ENCODE measurements at places on chromosomes 1 and 21.

GRCh38 chr1:46393510-46393909, 607 bp upstream of the FAAH start:
- DNase-seq: no peak

GRCh38 chr1:15966081-15966955, 9.6 kb downstream of the ZBTB17 start:
- DNase-seq: no peak

DNA sequence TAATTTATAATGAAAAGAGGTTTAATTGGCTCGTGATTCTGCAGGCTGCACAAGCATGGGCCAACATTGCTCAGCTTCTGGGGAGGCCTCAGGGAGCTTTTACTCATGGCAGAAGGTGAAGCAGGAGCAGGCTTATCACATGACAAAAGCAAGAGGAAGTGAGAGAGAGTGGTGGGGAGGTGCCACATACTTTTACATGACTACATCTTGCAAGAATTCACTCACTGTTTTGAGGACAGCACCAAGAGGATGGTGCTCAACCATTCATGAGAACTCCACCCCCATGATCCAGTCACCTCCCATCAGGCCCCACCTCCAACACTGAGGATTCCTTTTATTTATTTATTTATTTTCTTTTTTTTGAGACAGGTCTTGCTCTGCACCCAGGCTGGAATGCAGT, 5.5 kb upstream of the PLEKHM2 start:
- no peak for DNase-seq

GRCh38 chr1:19010995-19011844, 54.7 kb upstream of the IFFO2 start:
- no peak for DNase-seq

DNA sequence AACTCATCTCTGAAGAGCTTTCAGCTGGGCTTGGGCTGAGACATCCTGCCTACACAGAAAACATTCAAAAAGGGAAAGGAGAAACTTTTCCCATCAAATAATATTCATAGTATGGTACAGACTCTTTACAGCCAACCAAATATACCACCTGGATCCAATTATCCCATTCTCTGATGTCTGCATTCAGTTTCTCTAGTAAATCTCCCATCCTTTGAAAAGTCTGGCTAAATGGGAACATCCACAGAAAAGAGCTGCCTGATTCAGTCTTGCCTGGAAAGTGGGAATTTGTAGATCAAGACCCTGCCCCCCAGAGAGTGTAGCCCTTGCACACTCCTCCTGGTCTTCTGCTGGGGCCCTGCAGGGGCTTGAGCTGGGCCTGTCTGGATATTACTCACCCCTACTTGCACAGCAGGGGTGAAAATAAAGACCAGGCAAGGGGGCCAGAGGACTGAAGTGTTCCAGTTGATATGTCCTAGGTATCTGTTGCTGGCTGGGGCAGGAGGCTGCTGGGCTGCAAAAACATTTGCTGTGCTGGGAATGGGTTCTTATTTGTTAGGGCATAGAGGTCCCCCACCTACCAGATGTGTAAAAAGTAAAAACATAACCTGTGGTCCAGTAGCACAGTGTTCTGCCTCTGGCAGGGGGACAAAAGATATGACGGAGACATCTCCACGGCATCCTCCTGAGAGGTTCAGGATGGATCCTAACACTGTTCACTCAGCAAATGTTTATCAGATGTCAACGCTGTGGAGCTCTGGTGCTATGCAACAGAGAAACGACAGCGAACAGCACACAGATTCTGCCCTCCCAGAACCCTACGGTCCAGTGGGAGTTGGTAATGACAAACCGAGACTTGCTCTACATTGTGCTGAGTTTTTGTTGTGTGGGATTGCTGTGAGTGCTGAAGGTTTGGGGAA, 140.3 kb downstream of the PLXNA2 start:
- no peak for DNase-seq

GRCh38 chr1:7550981-7551380, 220.1 kb upstream of the VAMP3 start:
- DNase-seq: no peak

DNA sequence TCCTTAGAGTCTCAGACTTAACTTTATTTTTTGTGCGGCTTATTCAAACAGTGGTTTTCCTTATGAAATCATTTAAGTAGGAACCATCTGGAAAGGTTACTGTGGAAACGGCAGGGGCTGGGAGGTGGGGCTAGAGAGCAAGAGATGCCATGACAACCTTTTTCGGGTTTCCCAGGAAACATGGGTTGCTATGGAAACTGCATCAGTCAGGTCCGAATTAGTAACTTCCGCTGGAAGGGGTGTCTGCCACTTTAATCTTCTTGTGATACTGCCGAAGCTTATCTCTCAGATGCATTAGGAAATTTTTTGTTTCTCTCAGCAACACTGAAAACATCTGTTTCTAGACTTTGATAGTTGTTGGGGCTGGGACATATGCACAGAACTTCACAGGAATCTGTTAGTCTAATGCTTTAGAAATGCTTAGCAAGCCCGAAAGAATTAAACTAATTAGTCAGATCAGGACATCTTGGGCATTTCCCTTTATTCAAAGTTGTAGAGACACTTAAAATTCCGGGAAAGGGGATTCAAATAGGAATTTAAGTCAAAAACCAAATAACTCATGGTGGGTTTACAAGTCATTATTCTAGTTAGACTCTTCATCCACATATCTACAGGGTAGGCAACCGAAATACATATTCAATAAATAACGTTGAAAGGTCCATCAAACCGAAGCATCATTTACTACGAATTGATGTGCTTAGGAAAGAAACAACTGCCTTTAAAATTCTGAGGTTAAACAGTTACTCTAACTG, 2.6 kb downstream of the KCNA3 start:
- DNase-seq: peak; percentile 57

- DNase-seq: no peak
Observed at GRCh38 chr1:81848880-81849682, 48.3 kb downstream of the ADGRL2 start.

DNA sequence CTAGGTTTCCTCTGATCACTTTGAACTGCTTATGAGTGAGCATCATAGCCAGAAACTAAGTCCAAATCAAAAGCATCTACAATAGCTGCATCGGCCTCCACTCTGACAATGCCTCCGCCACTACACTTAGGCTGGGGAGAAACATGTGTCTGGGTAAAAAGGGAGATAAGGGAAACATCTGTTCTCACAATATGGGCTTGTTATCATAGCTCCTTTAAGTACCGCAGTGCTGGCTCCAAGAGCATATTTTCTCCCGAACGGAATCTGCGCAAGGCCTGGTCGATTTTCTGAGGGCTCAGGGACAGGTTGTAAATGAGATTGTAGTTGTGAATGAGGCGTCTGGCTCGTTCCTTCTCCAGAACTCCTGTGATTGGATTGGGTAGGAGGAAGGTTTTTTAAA, 63.9 kb upstream of the CYP2J2 start:
- peak; percentile 93 for DNase-seq

DNA sequence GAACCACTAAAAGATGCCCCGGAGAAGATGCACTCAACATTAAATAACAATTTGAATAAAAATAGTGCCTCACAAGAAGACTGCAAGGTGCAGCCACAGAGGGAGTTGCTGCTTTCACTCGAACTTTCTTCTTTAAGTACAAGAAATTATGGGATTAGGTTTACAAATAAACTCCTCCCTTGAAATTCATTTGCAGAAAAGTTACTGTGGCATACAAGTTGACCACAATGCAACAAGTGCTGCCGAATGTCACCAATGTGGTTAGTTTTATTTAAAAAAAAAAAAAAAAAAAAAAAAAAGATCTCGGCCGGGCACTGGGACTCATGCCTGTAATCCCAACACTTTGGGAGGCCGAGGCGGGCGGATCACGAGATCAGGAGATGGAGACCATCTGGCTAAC, 76.8 kb upstream of the RAB4A start:
- no peak for DNase-seq

DNA sequence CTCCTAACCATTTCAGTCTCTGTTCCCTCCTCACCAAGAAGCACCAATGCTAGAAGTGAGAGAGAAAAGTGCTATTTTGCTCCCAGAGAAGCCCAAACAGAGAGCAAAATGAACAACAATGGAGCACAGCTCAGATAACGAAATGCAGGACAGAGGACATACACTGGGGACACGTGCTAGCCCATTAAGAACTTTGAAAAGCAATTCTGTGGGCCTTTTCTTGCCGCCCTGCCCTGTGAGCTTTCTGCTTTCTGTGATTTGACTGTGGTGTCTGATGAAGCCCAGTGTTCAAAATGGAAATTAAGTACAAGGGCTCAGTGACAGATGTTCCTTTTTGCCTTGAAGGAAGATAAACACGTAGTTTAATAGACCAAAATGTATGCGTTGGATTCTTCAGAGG, 130.8 kb downstream of the S1PR1 start:
- DNase-seq: no peak

GRCh38 chr1:26784023-26784871, 3.5 kb upstream of the PIGV start:
- no peak for DNase-seq

- DNase-seq: no peak
Observed at GRCh38 chr21:32119389-32119788, 159.5 kb downstream of the MIS18A start.

- no peak for DNase-seq
Observed at GRCh38 chr1:242416657-242417056, 107.8 kb downstream of the PLD5 start.

DNA sequence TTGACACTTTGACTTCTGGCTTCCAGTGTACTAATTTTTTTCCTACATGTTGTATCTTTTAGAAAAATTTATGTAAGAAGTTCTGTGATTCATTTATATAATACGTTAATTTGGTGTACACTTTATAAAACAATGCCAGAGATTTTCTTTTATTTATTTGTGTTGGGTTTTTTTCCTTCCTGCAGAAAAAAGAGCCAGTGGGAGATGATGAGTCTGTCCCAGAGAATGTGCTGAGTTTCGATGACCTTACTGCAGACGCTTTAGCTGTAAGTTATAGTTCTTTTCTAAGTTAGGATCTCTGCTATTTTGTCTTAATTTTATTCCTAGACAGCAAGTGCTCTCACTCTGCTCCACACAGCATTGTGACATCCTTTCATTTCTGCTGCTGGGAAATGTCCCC, 14.4 kb downstream of the SARS1 start:
- DNase-seq: no peak

DNA sequence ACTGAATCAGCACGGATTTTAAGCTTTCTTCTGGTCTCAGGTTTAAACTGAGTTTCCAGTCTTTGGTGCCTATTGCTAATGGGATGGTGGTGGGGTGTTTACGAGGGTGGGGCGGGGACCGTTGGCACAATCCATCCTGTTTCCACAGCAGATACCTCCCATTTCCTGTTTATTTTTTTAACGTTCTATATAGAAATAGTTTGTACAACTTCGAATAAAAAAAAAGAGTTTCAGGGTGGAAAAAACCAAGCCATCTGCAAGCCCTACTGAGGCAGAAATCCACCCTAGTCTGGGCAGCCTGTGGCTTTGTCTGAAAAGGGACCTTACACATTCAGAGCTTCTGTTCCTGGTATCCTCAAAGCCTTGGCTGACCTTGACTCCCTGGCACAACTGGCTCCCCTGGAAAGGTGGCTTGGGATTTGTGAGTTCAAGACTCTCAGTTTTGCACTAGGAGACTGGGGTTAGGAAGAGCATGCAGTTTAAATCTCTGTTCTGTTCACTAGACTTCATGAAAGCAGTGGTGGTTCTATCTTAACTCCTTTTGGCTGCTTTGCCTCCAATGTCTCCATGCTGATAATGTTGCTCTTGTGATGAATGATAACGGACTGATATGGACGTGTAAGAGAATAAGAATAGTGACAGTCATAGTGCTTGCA, 46.7 kb downstream of the VANGL2 start:
- no peak for DNase-seq

DNA sequence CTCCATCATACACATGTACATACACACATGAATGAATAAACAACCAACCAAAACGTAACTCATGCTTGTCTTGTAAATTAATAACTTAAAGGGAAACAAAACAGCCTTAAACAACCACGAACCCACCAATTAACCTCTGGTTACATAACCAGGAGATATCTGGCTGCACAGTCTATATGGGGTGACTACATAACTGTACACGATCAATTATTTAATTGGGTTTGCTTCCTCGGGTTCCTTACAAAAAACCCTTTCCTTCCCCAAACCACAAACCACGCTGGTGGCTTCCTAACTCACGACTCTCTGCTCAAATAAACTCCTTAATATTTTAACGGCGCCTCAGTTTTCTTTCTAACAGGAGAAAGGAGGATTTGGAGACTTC, 744 bp downstream of the ZNF670 start:
- no peak for DNase-seq

GRCh38 chr1:212641956-212642355, 33.4 kb downstream of the ATF3 start:
- DNase-seq: no peak

- DNase-seq: no peak
Observed at GRCh38 chr21:34565238-34565637, 49.7 kb downstream of the RCAN1 start.

- DNase-seq: no peak
Observed at GRCh38 chr1:15154480-15155036, 1.0 kb downstream of the TMEM51 start.

- DNase-seq: peak; percentile 61
Observed at GRCh38 chr1:99548943-99549605, 96.8 kb upstream of the PALMD start.

GRCh38 chr1:225658041-225658440, 5.1 kb upstream of the ENAH start:
- DNase-seq: no peak

Data from DMS 273 treated with DMSO at 0.1 percent for 48 hours (cell line).